ENCODE measurements at places on chromosomes 7 and 10.

DNA sequence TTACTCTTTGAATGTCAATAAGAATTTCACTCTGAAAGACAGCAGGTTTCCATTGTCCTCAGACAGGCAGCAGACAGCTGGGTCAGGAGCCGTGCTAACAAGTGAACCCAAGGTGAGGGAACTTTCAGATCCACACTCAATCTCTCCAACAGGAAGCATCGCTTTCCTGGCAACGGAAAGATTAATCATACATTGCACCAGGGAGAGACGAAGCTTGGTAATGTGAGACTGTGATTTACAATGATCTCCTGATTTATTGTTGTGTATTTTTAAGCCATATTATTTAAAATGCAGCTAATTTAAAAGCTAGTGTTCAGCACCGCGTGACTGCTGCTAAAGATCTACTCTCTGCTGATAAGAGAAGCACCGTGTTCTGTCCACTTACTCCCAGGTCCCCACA, 17.5 kb upstream of the NOM1 start:
- DNase-seq: no peak

DNA sequence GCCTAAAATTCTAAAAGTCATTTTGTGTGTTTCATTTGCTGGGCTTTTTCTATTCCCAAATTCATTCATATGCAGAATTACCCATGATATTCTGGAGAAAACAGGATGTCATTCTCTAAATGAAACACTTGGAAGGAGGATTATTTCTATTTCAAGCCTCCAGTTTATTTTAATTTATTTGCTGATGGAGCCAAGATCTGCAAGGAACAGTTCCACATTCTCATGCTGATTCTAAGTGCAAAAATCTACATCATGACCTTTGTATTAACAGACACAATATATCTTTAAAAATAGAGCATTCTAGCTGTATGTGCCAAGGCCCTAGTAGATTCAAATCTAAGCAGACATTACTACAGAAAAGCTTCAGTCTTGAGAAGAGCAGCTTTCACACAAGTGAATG, 51.3 kb upstream of the KCND2 start:
- no peak for DNase-seq

GRCh38 chr7:112940314-112940732, 146.3 kb downstream of the GPR85 start:
- DNase-seq: no peak

DNA sequence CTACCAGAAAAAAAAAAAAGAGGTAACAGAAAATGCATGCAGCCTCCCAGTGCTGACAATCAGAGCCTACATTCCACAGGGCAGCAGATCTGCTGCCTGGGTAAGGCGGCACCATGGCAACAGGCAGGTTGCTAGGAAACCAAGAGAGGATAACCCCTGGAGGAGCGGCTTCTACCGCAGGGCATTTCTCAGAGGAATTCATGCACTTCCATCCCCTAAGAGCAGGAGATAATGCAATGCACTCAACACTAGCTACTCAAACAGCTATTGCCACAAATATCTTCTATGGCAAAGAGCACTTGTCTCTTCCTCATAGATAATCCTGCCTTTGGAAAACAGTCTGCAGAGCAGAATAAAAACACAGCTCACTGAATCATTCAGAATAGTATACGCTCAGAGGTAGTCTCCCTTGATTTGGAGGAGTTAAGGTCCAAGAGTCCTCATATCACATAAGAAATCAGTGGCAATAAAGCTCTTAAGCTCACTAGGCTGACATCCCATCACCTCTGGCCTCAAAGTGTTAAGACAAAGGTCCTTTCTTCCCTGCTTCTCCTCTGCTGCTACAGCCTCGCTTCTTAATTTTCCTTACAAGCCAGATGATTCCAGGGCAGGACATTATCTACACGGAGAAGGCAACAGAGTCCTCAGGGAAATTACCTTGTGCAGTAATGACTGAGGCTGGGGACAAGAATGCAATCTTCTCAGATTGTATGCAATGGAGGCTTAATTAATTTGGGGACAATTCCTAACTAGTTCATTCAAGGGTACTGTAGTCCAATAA, 10.7 kb downstream of the PSAP start:
- peak; percentile 68 for DNase-seq

DNA sequence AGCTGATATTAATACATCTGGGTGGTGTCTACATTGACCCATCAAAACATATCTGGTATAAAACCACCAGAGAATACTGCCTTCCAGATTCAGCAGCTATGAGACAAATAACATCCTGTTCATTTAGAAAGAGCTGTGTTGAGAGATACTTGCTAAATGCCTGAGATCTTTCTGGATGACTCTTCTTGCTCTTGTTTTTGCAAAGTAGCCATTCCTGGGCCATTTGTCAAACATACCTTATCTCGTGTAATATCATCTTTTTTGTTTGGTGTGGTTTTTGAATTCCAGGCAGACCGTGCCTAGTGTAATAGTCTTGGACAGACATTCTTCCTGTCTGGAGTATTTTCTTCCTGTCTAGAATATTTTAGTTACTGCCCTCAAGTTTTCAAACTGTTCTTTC, 74.7 kb upstream of the PRR15 start:
- DNase-seq: peak; percentile 22

DNA sequence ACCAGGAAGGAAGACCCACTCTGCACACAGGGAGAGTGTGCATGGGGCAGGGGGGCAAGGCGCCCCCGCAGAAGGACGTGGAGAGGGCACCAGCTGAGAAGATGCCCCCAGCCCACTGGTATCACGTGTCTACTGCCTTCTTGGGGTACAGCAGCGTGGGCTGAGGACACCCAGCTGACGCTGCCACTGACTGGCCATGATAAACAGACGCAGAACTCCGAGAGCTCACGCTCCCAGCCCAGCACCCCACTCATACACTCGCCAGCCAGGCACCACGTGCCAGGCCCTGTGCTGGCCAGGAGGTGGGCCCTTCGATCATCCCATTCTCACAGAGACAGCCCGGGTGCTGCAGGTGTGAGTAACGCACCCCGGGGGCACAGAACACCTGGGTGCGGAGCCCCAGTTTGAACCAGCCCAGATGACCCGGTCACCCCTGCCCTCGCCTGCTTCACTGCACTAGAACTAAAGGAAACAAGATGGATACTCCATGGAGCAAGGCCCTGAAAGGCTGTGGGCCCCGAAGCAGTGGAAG, 199.8 kb downstream of the MAD1L1 start:
- no peak for DNase-seq

- DNase-seq: no peak
Measured at GRCh38 chr7:66869660-66870450, 51.2 kb upstream of the TMEM248 start.

GRCh38 chr10:96225119-96225518, 46.2 kb downstream of the BLNK start:
- no peak for DNase-seq

- DNase-seq: peak; percentile 39
Measured at GRCh38 chr10:11434324-11434723, 177.1 kb downstream of the USP6NL start.

Measured in COLO829 (cell line).